ENCODE measurements at places on chromosomes 11 and 22.

GRCh38 chr11:31822175-31822926 is 11.2 kb upstream of the PAX6 start:
- peak; percentile 79 for DNase-seq

GRCh38 chr11:116611998-116612620 is 160.7 kb downstream of the BUD13 start:
- peak; percentile 74 for DNase-seq

- DNase-seq: no peak
Observed at GRCh38 chr11:56533054-56533740, 9.9 kb downstream of the OR5M11 start.

DNA sequence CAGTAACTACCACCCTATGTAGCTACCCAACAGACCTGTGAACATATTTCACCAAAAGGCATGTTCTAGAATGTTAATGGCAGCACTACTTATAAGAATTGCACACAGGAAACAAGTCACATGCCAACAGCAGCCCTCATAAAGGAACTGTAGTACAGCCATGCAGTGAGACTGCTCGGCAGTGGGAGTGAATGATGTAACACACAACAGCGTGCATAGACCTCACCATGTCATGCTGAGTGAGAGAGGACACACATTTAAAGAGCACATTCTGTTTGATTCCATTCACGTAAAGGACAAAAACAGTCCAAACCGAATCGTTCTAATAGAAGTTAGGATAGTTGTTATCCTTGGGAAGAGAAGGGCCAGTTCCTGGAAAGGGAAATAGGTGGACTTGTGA is 27.2 kb upstream of the KIRREL3 start:
- no peak for DNase-seq

GRCh38 chr11:99080154-99080553 is 59.4 kb downstream of the CNTN5 start:
- no peak for DNase-seq

GRCh38 chr11:125504580-125504979 is 8.5 kb upstream of the FEZ1 start:
- DNase-seq: no peak

DNA sequence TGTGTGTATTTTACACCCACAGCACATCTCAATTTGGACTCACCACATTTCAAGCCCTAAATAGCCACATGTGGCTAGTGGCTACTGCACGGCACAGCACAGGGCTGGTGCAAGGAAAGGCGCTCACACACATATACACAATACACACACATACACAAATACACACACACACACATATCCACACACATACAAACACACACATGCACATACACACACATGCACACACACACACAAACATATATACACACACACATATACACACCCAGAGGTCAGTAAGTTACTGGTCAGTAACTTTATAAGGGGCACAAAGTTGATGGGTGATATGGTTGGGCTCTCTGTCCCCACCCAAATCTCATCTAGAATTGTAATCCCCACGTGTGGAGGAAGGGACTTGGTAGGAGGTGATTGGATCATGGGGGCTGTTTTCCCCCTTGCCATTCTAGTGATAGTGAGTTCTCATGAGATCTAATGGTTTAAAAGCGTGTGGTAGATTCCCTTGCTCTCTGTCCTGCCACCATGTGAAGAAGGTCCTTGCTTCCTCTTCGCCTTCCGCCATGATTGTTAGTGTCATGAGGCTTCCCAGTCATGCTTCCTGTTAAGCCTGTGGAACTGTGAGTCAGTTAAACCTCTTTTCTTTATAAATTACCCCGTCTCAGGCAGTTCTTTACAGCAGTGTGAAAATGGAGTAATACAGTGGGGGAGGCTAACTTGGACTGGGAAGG is 37.6 kb upstream of the DKK3 start:
- no peak for DNase-seq

DNA sequence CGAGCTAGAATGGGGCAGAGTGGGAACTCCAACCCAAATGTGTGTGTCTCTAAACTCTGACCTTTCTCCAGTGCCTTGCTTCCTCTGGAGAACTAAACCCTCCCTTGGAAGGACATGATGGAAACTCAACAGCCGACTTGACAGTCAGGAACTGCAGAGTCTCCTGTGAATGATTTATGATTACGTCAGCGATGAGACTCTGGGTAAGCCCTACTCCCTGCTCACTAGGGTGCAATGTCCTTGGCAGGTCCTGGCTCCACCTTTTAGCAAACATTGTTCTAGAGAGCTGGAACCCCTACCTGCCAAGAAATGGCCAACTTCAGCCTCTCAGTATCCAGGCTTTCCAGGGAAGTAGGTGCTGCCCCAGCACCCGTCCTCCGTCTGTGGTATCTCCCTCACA is 96.1 kb upstream of the CD82 start:
- no peak for DNase-seq

DNA sequence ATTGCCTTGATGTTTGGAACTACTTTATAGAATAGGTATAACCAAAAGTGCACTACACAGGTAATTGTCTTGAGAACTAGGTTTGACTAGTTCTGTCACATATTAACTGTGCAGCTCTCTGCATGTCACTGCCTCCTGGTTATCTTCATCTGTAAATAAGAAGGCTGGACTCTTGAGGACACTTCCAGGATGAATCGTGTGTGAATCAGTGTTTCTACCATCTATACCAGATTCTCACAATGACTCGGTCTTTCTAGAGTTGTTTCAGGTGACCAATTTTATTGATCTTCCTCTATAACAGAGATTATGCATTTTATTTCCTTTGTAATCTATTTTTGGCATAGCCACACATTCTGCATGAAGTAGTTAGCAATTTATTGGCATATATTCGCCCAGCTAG is 1181.0 kb upstream of the TENM4 start:
- no peak for DNase-seq

- DNase-seq: peak; percentile 79
Observed at GRCh38 chr22:29427176-29427760, 11.1 kb upstream of the RFPL1 start.

GRCh38 chr11:3905080-3905953 is 49.9 kb downstream of the STIM1 start:
- no peak for DNase-seq

- no peak for DNase-seq
Observed at GRCh38 chr11:128422576-128423370, 164.6 kb downstream of the ETS1 start.

- DNase-seq: no peak
Observed at GRCh38 chr11:29293825-29294224, 723.0 kb downstream of the KCNA4 start.

DNA sequence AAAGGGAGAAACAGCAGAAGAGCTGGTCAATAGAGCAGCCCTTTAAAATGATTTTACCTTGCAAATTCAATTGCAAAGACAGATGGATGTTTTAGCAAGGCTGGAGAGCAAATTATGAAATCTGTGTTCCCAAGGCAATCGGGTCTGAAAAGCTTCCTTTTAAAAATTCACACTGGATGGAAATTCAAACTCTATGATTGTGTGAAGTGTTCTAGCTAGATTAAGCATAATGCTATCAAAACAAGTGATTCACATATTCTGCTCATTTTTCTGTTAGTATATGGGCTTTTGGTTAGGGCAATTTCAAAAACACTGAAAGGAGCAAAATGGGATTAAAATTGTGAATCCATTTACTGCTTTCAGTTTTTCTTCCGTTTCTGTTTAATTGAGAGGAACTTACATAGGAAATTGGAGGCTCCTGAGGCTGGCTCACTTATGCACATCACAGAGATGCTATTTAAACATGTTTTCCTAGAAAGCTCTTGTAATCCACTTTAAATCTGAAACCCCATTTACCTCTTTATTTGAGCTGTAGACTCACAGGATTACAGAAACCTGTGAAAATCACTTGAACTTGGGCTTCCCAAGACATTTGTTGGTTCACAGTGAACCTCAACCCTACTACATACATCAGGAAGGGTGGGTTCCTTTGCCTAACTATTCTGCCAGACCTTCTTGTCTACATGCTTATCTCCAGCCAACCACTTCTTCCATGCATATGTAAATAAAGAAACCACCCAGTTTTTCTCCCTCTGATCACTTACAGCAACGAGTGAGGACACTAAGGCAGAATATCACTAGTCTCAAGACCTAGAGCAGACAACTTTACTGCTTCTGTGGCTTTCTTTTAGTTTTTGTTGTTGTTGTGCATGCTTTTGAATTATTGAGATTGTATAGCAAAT is 201.9 kb upstream of the PITPNB start:
- DNase-seq: no peak

GRCh38 chr11:96103102-96103501 is 179.2 kb upstream of the MTMR2 start:
- DNase-seq: no peak

DNA sequence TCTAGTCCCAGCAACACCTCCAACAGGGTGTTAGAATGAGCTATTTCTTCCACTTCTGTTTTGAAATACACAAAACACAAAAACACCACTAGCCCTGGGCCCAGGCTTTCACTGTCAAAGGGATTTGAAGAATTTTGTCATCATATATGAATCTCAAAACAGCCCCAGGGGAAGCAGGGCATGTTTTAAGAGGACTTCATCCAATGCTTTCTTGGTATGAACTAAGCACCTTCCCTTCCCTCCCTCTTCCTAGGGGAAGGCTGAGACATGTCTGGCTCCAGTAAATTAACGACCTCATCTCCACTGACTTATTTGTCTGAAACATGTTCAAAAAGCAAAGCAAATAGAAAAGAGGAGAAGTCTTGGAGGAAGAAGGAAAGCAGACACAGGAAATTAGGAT is 75.7 kb upstream of the INCENP start:
- DNase-seq: no peak

DNA sequence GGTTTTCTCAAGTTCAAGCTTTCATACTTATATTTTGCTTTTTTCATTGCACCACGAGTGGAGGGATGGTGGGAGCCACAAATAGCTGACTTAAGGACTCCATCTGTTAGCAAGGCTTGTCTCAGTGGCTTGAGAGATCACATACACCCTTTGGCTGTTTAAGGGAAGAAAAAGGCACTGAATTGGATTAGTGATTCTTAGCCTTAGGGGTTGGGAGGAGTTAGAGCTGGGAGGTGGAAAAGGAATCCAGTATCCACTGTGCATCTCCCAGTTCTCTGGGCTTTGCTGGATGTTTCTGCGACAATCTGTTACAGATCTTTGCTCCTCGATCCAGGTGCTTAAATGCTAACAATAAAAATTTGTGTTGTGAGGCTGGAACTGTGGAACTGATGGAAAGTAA is 593.6 kb downstream of the CNTN5 start:
- DNase-seq: no peak

- no peak for DNase-seq
Observed at GRCh38 chr22:37442135-37442534, 14.9 kb upstream of the ELFN2 start.

GRCh38 chr22:16781764-16782329 is 43.4 kb downstream of the XKR3 start:
- no peak for DNase-seq

GRCh38 chr22:45358127-45358526 is 48.4 kb downstream of the FAM118A start:
- DNase-seq: no peak

GRCh38 chr11:33451364-33451763 is 194.2 kb downstream of the HIPK3 start:
- no peak for DNase-seq

DNA sequence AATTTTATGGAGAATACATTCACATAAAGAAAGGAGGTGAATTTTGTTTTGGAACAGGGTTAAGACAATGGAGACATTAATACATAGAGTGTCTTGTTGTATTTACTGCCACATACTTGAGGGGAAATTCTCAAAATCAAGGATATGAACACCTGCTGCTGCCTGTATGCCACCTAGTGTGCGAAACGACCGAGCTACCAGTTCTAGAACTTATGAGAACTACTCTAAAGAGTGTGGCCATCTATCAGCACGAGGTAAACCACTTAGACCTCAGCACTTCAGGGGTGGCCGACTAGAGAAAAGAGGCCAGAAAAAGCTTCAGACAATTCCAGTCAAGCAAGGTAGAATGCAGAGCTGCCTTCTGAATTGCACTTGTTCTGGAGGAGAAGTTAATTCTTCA is 1.5 kb upstream of the AGBL2 start:
- DNase-seq: no peak

DNA sequence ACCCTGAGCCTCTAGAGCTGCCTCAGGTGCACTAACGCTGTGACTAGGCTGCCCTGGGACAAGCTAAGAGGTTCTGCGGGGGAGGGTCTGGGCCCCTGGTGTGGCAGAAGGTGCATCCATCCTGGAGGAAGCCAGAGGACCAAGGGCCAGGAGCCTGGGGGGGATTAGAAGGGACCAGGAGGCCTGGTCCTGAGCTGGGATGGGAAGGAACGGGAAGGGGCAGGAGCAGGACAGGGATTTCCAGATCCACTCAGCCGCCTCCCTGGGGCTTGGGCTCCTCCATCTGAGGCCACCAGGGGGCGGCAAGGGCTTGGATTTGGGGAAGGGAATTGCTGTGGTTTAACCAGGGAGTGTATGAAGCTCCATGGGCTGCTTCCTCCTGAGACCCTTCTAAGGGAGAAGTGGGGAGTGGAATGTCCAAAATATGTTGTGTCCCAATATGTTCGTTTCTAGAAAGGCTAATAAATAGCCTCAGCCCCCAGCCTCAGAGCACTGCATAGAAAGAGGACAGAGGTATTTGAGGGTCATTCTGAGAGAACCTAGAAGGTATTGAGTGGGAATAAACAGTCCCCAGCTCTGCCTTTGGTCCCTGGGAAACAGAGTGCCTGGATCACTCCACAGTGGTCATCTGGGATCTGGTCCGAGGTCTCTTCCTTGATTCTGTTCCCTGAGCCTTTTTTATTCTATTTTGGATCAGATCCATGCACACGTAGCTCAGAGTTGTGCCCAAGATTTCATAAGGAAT is 17.4 kb upstream of the PRAME start:
- DNase-seq: no peak

- DNase-seq: no peak
Observed at GRCh38 chr11:122075016-122075415, 41.0 kb downstream of the BLID start.

GRCh38 chr11:128714881-128715280 is 21.0 kb downstream of the FLI1 start:
- no peak for DNase-seq

GRCh38 chr22:48145738-48146137 is 1383.3 kb downstream of the TBC1D22A start:
- peak; percentile 10 for DNase-seq

DNA sequence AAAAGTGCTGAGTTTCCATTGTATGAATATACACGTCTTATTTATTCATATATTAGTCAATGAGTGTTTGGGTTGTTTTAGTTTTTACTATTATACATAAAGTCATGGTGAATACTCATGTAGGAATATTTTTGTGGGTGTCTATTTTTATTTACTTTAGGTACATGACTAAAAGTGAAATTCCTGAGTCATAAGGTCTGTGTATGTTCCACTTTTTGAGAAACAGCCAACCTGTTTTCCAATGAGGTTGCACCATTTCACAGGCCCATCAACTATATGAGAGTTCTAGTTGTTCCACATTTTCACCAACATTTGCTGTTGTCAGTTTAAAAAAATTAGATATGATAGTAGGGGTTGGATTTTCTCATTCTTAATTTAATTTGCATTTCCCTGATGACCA is 6.6 kb upstream of the OR6X1 start:
- no peak for DNase-seq

- DNase-seq: no peak
Observed at GRCh38 chr11:14872032-14872431, 20.0 kb downstream of the CYP2R1 start.
